Occipital lobe (tissue), 3 donors: ENCODE measurements at places on chromosomes 13 and 19. TPM values are rescaled to one million over a fixed set of nuclear protein-coding genes. Genes with fewer than 3 reads are reported as not detected.

Gene KIR2DL3
- not detected for total RNA-seq

Gene NUCB1
- 42.6 TPM for total RNA-seq

Gene SIGLEC11
- total RNA-seq: 0.31 TPM

Gene ADGRE2
- 0.16 TPM for total RNA-seq

Gene CERS1
- 23.4 TPM for total RNA-seq

Gene NMRK2
- not detected for total RNA-seq
